ENCODE measurements at places on chromosomes 3 and 15.

DNA sequence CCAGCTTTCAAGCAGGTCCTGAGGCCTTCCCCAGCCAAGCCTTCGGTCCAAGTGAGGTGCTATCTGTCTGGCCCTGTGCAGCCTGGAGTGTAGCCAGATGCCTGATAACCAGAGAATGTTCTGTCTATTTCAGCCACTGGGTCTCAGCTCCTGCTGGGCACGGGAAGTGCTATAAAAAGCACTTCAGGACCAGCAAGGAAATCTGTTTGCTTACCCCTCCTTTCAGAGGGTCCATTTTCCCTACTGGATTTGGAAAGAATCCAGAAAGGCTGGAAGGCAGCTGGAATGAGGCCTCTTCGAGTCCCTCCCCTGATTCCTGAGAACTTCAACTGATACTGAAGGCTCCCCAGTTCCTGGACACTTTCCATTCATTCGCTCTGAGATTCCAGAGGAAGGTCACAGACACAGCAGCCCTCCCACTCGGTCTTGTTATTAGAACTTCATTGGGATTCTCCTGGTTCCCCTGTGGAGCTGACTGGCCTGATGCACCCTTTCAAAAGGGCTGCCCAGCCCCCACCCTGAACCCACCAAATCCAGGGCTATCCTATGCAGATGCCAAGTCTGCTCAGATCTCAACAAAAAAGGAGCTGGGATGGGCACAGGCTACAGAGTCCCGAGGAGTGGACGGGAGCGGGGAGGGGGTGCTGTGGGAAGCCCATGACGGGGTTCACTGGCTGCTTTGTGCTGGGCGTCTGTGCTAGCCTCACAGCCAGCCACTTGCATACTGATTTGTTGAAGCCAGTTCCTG lies 70.4 kb downstream of the UMPS start:
- no peak for DNase-seq

- no peak for DNase-seq
Measured at GRCh38 chr3:184895350-184895749, 83.4 kb downstream of the VPS8 start.

GRCh38 chr3:65662095-65662494 lies 376.6 kb downstream of the MAGI1 start:
- DNase-seq = no peak

DNA sequence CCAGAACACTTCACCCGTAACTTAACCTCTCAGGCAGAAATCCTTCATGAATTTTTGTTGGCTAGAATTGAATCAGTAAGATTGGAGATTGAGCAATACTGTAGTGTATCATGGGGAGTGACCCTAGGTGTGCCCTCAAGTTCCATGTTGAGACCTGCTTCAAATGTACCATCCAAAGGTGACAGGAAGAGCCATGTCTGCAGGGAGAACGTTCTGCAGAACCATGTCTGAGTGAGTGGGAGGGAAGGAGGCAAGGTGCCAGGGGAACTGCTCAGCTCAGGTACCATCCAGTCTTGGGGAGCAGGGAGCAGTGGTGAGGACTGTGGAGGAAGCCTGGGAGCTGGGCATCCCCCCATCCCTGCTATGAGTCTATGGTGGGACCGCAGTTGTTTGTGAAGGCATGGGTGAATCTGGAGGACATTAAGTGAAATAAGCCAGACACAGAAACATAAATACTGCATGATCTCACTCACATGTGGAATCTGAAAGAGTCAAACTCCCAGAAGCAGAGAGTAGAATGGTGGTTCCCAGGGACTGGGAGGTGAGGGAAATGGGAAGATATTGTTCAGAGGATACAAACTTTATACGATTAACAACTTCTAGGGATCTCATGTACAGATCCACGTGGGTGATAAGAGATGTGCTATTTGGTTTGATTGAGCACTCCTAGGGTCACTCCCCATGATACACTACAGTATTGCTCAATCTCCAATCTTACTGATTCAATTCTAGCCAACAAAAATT lies 23.3 kb downstream of the CFAP161 start:
- no peak for DNase-seq

- no peak for DNase-seq
Measured at GRCh38 chr3:11385326-11385725, 113.1 kb downstream of the ATG7 start.
